ENCODE measurements at places on chromosomes 16 and 17. TPM values are rescaled to one million over a fixed set of nuclear protein-coding genes. Genes with fewer than 3 reads are reported as not detected.

Gene HSD17B1
- 0.32 TPM for total RNA-seq

Gene TMIGD1
- not detected for total RNA-seq

DNA sequence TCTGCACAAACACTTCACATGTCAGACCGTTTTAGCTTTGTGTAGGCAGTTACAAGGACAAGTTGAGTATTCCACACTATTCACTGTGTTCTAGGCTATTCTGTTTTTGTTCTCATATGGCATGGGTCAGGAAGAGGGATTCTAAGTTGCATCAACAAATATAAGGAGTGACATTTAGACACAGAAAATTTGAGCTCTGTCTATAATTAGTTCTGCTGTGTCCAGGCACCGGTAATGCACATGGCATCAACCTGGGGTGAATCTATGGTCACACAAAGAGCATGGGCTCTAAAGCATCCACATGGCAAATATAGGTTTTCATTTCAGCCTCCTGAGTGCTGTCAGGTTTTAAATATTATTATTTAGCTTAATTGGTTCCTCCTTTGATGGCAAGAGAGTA, 130.4 kb upstream of the PMFBP1 start:
- DNase-seq = no peak

Gene FOXN1
- not detected for total RNA-seq

DNA sequence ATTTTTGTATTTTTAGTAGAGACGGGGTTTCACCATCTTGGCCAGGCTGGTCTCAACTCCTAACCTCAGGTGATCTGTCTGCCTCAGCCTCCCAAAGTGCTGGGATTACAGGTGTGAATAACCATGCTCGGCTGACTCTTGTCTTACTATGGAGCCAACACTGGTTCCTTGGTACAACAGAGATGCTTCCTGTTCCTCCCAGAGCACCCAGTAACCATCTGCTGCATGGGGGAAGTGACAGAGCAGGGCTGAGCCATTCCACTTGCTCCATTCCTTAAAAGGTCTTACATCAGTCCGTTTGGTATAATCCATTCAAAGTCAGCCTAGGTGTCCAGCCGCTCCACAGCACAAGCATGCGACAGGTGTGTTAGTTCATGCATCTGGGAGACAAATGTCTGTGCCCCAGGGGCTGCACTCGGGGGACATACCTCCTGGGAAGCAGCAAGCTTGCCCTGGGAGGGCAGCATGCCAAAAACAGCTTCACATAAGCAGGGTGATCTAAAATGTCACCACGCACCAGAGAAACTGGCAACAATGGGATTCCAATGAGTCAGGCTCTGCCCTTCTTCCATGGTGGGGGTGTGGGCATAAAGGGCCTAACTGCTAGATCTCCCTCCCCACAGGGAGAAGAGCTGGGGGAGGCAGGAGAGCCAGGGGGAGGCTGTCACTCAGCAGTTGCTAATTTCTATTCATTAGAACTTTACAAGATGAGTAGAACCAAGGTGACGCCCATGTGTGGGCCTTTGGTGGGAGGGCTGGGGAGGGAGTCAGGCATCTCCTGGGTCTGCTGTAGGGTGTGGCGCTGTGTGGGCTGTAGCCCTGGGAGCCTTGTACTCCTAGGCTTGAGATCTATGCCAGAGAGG, 35.5 kb downstream of the PIPOX start:
- no peak for DNase-seq
